ENCODE measurements at places on chromosomes 3 and 15.

- no peak for DNase-seq
These were observed 15.9 kb downstream of the SPICE1 start for GRCh38 chr3:113499081-113499480.

DNA sequence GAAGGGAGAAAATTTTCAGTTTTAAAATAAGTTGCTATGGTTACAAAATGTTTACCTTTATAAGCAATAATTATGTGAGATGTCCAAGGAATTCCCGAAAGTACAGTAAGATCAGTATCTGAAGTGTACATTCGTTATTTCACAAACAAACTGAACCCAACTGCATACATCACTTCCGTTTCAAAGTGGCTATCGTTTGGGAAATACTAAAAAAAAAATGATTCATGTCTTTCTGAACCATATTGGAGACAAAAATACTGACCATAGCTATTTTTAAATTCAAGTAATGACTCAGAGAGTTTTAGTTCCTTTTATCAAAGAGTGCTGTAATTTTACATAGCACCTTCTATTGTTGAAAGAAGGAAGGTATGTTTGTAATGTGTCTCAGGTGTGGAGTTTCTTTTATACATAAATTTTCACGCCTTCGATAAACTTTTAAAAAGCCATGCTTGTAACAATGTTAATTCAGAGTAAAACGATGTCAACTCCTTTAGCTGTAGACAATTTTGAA lies 8.0 kb upstream of the ANKRD28 start:
- no peak for DNase-seq

- DNase-seq: no peak
These were observed 204.5 kb upstream of the CMC1 start for GRCh38 chr3:28036599-28037575.

DNA sequence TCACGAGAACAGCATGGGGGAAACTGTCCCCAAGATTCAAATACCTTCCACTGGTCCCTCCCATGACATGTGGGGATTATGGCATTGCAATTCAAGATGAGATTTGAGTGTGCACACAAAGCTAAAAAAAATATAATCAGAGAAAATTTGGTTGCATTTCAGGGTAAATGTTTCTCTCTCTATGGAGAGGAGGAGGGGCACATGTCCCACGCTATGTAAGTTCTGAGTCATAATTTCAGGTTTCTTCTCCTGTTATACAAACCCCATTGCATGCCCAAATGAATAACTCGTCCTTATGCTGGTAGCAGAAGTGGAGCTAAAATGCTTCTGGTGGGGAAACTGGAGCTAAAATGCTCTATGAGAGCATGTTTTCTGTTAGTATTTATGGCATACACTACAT lies 209.7 kb upstream of the DCBLD2 start:
- no peak for DNase-seq

DNA sequence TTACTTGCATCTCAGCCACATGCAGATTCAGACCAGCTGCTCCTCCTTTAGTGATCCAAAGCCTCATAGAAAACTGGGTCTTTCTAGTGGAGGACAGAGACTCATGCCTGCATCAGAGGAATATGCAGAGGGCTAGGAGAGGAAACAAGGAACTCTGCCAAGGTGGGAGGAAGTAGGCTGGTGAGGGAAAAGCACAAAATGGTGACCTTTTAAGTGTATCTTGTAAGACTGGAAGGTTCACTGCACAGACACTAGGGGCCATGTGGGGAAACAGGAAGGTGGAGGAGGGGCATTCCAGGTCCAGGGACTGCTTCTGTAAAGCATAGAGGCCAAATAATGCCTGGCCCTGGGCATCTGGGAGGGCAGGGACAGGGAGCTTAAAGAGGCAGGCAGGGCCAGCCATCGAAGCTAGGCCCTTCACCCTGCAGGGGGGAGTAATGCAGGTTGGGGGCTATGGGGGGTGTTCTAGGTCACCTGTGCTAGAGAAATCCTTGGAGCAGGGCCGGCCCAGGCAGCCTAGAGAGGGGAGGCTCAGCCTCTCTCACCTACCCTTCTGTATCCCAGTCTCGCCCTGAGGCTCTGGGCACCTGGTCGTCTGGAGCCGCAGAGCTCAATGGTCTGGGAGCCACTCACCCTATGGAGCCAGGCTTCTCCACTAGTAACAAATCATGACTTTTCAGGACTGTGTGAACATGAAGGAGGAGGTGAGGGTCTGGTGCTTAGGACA lies 117.7 kb downstream of the DNAJB8 start:
- DNase-seq: no peak

DNA sequence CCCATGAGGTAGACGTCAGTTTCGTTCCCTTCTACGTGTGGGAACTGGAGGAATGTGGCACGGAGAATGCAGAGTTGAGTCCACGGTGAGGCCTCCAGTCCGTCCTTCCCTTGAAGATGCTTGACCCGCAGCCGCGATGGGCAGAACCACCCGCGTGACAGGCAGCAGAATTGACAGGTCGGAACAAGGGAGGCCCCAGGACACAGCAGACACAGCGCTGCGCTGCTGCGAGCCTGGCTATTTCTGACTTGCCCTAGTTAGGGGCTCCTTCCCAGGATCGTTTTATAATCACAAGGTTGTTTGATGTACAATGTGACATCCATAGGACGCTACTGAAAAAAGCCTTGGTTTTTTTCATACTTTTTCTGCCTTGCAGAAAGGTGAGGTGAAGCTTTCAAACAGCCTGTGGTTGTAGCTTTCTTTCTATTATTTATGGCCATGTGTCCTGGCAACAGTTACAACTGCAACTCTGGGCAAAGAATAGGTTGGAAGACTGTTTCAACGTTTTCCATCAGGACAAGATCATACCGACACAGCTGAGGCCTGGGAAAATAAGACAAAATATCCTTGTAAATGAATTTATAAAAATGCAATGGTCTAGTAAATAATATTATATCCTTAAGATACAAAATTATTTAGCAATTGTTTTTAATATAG lies 9.6 kb upstream of the TMEM41A start:
- DNase-seq: no peak

GRCh38 chr3:69290430-69290829 lies 95.5 kb downstream of the FRMD4B start:
- DNase-seq: no peak

DNA sequence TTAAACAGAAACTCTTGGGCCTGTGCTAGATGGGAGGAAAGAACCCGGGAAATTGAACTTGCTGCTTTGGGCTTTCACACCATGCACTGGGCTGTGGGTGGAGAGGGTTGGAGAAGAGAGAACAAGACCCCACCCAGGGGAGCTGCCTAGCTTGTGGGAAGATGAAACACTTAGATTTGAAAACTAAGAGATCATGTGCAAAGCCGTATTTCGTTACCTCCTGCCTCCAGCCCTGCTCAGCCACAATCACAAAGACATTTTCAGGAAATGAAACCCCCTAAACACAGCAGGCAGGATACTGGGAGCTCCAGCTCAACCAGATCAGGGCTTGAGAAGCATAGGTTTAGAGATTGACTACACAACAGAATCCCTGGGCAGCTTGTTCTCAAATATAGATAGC lies 183.0 kb upstream of the C2CD4B start:
- DNase-seq: no peak

GRCh38 chr3:111639316-111639715 lies 44.2 kb upstream of the ZBED2 start:
- no peak for DNase-seq

DNA sequence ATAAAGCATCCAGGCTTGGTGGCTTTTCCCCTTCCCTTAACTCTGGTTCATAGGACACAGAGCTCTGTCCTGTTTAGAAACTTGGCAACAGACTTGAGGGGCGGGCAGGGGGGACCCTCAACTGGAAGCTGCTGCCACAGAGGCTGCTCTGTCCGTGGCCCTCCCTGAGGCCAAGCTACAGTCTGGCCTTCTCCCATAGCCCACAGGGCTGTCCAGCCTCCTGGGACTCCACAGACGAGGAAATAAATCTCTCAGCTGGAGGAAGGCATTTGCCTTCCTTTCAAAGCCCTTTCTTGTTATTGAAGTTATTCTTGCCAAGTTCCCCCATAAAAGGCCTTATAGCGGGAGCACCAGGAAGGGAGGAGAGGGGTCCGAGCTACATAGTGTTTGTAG lies 248.8 kb upstream of the TPM1 start:
- DNase-seq: no peak

Data from hematopoietic multipotent progenitor cell treated with erythropoietin and hydrocortisone succinate and interleukin-3 and kit ligand, for 17 days (in vitro differentiated cells).